ENCODE measurements at places on chromosomes 2 and 18. TPM values are rescaled to one million over a fixed set of nuclear protein-coding genes. Genes with fewer than 3 reads are reported as not detected.

DNA sequence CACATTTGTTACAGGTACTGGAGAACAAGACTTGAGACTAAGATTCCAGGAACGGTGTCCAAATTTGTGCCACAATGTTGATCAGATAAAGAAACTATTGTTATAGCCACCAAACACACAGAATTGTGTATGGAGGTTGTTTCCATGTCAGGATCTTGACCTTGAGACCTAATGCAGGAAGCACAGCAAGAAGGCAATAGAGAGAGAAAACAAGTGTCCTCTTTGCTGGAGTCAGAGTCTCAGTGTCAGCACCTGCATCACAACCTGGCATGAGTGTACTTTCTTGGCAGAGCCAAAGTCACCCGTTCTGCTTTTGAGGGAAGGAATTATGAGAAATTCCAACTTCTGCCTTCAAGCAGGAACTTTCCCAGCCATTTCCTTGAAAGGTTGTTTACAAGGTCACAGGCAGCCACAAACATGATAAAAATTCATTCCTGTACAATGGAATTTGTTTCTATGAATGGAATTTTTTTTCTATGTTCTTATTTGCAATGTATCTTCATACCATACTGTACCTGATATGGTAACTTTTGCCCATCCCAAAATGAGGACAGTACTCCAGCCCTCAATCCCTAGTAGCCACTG lies 118.4 kb downstream of the PKP4 start:
- no peaks in the 10 kb centered on the region for H3K27me3 ChIP-seq
- no peak overlapping the region for H3K27ac ChIP-seq
- no peak for DNase-seq
- no peaks in the 10 kb centered on the region for H3K36me3 ChIP-seq

GRCh38 chr2:135952891-135953290 lies 32.5 kb downstream of the DARS1 start:
- no peak for DNase-seq
- no peak overlapping the region for H3K4me3 ChIP-seq
- no peaks in the 10 kb centered on the region for H3K36me3 ChIP-seq
- no peaks in the 10 kb centered on the region for H3K27me3 ChIP-seq

DNA sequence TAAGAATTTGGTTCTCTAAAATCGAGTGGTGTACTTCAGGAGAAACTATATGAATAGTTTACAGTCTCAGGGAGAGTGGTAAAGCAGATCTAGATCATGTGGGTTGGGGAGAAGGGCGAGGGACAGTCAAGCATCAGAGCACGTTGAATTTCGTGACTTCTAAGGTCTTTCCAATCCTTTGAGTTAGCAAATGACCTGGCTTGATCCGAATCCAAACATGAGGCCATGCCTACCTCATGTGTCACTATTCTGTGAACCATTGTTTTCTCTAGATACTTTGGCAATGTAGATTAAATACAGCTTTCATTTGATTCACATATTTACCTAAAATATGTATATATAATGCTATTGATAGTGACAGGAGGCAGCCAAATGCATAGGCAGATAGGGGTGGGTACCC lies 674.9 kb downstream of the NYAP2 start:
- no peaks in the 10 kb centered on the region for H3K36me3 ChIP-seq
- no peak overlapping the region for H3K4me3 ChIP-seq
- H3K27me3 ChIP-seq = no peaks in the 10 kb centered on the region
- no peak for DNase-seq
- H3K4me1 ChIP-seq = no peaks in the 10 kb centered on the region

DNA sequence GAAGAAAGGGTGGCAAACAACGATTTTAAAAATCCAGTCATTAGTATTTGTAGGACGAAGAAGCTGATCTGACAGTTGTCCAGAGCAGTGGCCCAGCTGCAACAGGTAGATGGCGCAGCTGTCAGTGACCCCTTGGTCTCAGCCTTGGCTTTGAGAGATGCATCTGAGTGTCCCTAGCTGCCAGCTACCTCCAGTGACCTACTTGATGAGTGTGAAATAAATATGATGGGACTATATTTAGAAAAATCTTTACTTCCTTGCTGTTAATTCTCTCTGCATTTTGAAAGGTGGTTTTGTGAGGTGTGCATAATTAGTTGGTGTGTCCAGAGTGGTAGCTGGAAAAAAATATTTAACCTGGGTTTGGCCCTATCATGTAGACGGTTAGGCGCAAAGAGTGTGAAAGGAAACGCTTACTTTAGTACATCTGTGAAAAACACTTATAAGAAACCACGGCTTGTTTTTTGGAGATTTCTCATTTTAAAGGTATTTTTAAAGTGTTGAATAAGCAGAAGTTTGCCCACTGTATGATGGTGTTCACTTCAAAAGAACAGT lies 963 bp downstream of the INPP1 start:
- H3K27me3 ChIP-seq = no peaks in the 10 kb centered on the region
- H3K4me3 ChIP-seq = peak overlapping the region; percentile 84
- no peaks in the 10 kb centered on the region for H3K36me3 ChIP-seq
- peak; percentile 60 for DNase-seq

- H3K27me3 ChIP-seq = no peaks in the 10 kb centered on the region
- DNase-seq = no peak
- H3K4me1 ChIP-seq = no peaks in the 10 kb centered on the region
- no peak overlapping the region for H3K4me3 ChIP-seq
- no peak overlapping the region for H3K27ac ChIP-seq
These were observed 24.7 kb downstream of the STEAP3 start for GRCh38 chr2:119248311-119248710.

DNA sequence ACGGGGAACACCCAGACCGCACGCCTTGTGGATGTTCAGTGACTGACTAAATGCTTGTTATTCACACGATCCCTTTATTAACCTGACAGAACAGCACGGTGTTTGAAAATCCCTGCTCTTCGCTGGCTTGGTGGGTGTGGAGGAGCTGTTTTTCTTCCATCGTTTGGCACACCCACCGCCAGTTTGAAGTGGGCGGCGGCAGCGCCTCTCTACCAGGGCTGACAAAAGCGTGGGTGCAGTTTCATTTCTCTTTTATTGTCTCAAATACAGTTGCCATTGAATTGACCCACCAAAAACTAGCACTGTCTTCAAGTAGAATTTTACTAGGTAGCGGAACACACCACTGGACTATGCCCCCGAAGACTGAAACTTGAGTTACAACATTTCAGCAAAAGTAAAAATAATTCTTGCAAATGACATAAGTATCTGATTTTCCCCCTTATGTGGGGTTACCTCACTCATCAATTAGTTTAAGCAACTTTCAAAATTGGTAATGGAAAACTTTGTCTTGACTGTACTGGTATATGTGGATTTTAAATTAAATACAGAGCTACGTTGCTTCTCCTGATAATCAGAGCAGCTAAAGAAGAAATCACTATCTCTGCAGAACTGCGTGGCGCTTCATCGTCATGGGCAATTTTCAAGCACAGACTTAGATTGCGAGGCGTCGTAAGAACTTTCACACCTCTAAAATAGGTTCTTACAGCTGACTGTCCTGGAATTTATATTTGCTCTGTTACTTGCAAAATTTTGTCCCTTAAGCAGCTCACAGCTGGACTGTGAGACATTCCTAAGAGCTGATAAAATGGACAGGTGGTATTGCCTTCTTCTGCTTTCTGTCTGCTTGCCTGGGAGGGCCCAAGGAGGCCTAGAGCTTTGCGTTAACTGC lies 60.9 kb downstream of the LDLRAD4 start:
- peak overlapping the region; percentile 46 for H3K27ac ChIP-seq
- no peak overlapping the region for H3K4me3 ChIP-seq
- peaks cover 30% of the 10 kb centered on the region for H3K4me1 ChIP-seq
- H3K27me3 ChIP-seq = no peaks in the 10 kb centered on the region
- DNase-seq = no peak

- H3K27me3 ChIP-seq = no peaks in the 10 kb centered on the region
- DNase-seq = no peak
- no peak overlapping the region for H3K27ac ChIP-seq
- no peak overlapping the region for H3K4me3 ChIP-seq
- H3K4me1 ChIP-seq = no peaks in the 10 kb centered on the region
- H3K36me3 ChIP-seq = no peaks in the 10 kb centered on the region
These were observed 109.5 kb downstream of the DYNAP start for GRCh38 chr18:54700580-54700979.

- no peak for DNase-seq
- no peaks in the 10 kb centered on the region for H3K27me3 ChIP-seq
- H3K4me3 ChIP-seq = no peak overlapping the region
- H3K27ac ChIP-seq = no peak overlapping the region
These were observed 283.1 kb downstream of the CPS1 start for GRCh38 chr2:210839450-210839849.

GRCh38 chr18:42281124-42281523 lies 326.1 kb downstream of the PIK3C3 start:
- H3K4me1 ChIP-seq = no peaks in the 10 kb centered on the region
- H3K27me3 ChIP-seq = no peaks in the 10 kb centered on the region
- DNase-seq = no peak
- H3K4me3 ChIP-seq = no peak overlapping the region
- no peak overlapping the region for H3K27ac ChIP-seq
- no peaks in the 10 kb centered on the region for H3K36me3 ChIP-seq

DNA sequence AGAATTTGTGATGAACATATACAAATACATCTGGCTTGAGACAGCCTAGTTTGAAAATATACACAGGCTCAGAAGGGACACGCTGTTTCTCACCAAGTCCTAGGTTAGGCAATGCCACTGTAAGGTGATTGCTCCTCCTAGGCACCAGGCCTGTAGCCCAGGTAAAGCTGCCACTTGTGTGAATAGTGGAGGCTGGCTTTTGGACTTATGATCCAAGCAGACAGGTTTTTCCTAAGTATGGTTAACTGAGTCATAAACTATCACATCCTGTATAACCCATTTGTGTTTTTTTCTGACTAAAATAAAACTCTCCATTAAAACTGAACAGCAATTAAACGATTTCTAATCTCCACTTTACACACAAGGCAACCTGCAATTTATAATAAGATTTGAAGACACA lies 81.0 kb downstream of the SEMA4F start:
- H3K27me3 ChIP-seq = no peaks in the 10 kb centered on the region
- DNase-seq = no peak
- no peak overlapping the region for H3K27ac ChIP-seq
- no peaks in the 10 kb centered on the region for H3K4me1 ChIP-seq

- peaks cover 66% of the 10 kb centered on the region for H3K4me1 ChIP-seq
- no peaks in the 10 kb centered on the region for H3K36me3 ChIP-seq
- H3K27ac ChIP-seq = peak overlapping the region; percentile 71
- peak; percentile 40 for DNase-seq
These were observed 31.9 kb downstream of the PTPN18 start for GRCh38 chr2:130387804-130388203.

DNA sequence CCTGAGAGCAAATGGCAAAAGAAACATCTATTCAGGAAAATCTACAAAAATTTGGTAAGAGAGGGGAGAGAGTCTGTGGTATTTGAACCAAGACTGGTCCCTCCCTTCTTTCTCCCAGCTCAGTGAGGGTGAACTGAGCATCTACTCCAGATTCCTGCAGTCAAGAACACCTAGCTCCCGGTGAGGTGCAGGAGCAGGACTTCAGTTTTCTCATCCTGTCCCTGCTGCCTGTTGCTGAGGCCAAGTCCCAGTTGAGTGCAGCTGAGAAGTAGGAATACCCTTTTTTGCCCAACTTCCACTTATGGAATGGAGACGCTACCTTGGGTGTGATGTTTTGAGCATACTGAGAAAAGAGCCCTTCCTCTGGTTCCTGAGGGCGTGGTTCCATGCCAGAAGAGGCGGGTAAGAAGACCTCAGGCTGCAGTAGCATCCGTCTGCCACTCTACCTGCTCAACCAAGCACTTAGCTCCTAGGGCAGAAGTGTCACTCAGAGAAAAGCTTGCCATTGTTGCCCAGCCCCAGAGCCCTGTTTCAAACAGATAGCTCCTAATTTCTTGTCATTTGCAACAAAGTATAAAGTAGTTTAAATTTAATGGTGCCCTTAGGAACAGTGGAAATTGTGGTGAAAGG lies 112.9 kb downstream of the SOS1 start:
- H3K4me3 ChIP-seq = no peak overlapping the region
- peaks cover 97% of the 10 kb centered on the region for H3K36me3 ChIP-seq
- no peak for DNase-seq
- H3K4me1 ChIP-seq = no peaks in the 10 kb centered on the region

DNA sequence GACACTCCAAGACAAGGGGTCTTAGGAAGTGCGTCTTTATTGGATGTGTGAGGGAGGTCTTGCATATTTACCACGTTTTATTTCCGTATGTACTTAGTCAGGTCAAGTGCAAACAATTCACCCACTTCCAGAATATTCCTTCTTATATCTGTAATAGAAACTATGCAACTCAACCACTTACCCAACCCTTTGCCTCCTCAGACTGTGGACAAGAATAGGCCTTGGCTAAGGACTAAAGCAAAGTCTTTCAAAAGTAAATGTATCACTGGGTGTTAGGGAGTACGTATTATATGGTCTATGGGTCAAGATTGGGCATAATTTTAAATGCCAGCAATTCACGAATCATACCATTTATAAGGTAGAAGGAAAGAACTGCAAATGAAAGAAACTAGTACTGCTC lies 484.8 kb downstream of the MBD2 start:
- DNase-seq = no peak
- no peak overlapping the region for H3K4me3 ChIP-seq

DNA sequence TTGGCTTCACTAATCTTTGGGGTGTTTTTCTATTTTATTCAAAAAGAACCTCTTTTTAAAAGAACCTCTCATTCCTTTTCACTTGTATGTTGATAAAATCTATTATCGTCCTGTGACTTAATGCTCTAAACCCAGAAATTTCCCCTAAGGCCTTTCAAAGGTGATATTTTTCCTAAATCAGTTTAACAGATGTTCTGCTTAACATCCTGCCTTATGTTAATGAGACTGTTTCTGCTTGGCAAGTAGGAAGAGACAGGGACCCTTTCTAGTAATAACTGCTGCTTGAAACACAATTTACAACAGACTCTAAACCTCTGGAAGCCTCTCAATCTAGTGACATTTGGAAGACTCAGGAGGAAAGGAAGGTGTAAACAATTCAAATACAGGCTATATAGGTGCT lies 128.8 kb downstream of the KCNJ3 start:
- H3K36me3 ChIP-seq = no peaks in the 10 kb centered on the region
- no peaks in the 10 kb centered on the region for H3K27me3 ChIP-seq
- no peak for DNase-seq
- no peak overlapping the region for H3K27ac ChIP-seq

- no peak for DNase-seq
- no peaks in the 10 kb centered on the region for H3K27me3 ChIP-seq
- no peak overlapping the region for H3K27ac ChIP-seq
- H3K4me1 ChIP-seq = no peaks in the 10 kb centered on the region
These were observed 8.2 kb upstream of the ACADL start for GRCh38 chr2:210233487-210233886.

DNA sequence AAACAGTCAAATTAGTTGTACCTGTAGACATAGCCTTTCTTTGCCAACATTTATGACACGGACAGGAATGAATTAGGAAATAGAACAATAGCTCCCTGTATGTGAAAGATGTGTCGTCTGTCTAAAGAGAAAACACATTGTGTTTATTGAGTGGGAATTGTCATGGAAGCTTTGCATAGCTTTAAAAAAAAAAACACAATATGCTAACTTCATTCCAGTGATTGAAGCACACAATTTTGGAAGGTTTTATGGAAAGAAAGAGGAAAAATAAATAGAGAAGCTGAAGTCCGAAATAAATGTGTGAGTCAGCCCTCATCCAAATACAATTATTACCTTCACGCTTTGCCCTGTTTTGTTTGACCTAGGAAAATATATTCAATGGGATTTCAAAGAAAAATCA lies 1095.7 kb downstream of the TSN start:
- H3K4me3 ChIP-seq = no peak overlapping the region
- no peaks in the 10 kb centered on the region for H3K36me3 ChIP-seq
- no peak overlapping the region for H3K27ac ChIP-seq
- H3K27me3 ChIP-seq = no peaks in the 10 kb centered on the region

The MC2R gene
- not detected for total RNA-seq

The EPB41L3 gene
- total RNA-seq = 12.8 TPM

The PKDCC gene
- 75.0 TPM for total RNA-seq

The STPG4 gene
- not detected for total RNA-seq

The NDC80 gene
- total RNA-seq = 5.0 TPM

The IL18RAP gene
- 0.41 TPM for total RNA-seq

The ARHGEF33 gene
- 0.30 TPM for total RNA-seq

Measured in heart left ventricle (tissue), 16 donors.